ENCODE measurements at places on chromosomes 1 and 21.

DNA sequence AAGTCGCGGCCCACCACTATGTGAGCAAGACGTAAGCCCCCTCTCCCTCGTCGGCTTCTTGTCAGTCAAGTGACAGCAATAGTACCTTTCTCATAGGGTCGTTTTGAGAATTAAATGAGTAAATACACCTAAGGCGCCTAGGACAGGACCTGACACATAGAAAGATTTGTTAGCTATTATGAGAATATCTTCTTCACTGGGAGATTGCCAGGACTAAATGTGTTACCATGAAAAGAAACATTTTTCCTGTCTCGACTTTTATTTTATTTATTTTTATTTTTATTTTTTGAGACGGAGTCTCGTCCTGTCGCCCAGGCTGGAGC, 798 bp downstream of the PMF1 start:
- DNase-seq = no peak

DNA sequence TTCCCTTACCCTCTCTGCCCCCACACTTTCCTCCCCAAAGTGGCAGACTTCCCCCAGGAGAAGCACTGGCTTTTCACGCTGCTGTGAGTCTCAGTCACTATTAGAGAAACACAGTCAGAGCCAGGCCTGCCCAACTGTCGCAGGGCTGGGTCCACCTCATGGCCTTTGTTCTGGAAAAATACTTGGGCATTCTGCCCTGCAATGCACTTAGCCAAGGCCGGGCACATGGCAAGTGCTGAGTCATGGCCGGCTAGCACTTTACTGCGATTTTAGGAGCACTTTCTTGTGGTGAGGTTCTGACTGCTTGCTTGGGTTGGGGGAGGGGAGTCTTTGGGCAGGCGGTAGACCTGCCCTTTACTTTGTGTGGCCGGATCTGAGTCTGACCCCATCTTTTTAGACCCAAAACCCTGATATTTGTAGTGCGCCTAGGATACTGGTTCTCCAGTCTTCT, 7.7 kb downstream of the EPHX1 start:
- DNase-seq = peak; percentile 91

- DNase-seq = no peak
These were observed 17.3 kb downstream of the DDR2 start for GRCh38 chr1:162649583-162649982.

DNA sequence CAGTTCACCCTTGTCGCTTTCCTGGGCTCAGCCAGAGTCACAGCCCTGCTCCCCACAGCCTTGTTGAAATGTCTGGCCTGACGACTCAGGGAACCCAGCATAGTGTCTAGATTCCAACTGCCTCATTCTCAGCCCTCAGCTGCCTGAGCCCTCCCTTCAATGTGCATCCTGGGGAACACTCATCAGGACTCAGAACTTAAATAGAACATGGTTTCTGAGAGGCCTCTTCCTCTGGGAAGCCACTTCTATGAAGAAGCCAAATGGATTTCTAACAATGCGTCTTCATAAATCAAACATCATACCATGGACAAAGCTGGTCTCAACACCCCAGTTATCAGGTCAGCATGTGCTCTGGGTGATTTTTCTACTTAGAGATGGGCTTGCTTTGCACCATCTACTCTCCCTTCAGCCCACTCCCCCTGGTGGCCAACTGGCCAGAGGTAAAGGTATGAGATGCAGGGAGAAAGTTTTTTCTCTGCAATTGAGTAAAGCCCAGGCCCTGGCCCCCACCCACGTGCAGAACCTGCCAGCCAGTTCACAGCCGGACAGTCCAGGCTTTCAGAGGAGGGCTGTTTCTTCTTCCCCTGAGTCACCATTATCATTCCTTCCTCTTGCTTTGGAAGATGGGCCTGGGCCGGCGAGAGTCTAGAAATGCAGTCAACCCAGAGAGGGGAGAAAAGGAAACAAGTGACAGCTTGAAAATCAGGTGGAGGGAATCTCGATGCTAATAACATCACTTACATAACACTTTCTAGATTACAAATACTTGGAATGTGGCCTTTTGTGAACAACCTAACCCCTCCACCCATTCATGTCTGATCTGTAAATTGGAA, 32.1 kb downstream of the CD244 start:
- DNase-seq = peak; percentile 21

GRCh38 chr1:91059157-91059556, 37.3 kb upstream of the ZNF644 start:
- DNase-seq = no peak
